ENCODE measurements at places on chromosomes 7 and 10. TPM values are rescaled to one million over a fixed set of nuclear protein-coding genes. Genes with fewer than 3 reads are reported as not detected.

DNA sequence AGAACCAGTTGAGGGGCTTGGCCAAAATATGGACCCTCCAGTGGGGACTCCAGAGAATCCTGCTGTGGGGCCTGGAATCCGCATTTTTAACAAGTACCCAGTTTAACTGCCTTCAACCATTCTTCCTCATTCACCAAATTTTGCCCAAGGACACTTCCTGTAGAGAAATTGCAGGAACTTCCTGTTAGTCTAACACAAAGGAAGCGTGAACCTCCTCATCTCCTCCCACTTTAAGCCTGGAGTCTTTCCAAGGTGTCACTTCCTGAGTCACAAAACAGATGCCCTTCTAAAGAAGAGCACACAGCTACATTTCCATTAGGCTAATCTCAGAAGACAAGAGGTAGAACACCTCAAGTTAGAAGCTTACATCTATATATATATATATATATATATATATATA is 188.4 kb downstream of the PPP1R17 start:
- DNase-seq = no peak

- no peak for DNase-seq
Observed at GRCh38 chr7:53611043-53611442, 575.6 kb downstream of the POM121L12 start.

- peak; percentile 79 for DNase-seq
Observed at GRCh38 chr7:135558337-135558767, 635 bp downstream of the NUP205 start.

- DNase-seq = peak; percentile 28
Observed at GRCh38 chr7:79063019-79063698, 390.3 kb downstream of the MAGI2 start.

DNA sequence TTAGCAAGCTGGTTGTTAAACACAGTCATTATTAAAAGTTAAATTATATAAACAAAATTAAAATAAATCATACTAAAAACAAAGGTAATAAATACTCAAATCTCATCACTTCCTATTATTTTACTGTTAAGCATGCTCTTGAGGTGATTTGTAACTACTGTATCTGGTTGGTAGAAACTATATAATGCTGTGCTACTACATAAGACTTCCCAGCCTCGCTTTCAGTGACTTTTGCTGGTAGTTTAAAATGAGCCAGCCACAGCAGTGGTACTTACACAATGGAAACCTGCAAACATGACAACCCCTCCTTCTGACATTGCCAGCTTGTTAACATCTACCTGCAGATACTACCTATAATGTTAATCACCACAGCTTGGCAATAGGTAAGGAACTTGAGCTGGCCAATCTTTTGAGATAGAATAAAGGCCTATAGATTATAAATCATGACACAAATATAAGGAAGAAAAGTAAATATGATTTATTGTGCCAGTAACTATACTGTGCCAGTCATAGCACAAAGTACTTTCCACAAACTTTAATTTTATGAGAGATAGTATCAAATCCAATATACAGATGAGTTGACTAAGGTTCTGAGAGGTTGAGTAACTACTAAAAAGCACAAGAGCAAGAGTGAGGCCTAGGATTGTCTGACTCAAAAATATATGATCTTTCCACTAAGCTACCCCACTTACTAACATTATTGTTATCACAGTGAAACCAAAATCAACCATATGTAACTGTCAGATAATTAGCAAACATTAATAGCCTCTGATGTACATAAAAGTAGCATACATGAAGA is 181.1 kb upstream of the ASAH2 start:
- DNase-seq = no peak

- no peak for DNase-seq
Observed at GRCh38 chr7:92872701-92873100, 36.3 kb upstream of the CDK6 start.

GRCh38 chr7:12221414-12221813 is 10.3 kb downstream of the TMEM106B start:
- DNase-seq = no peak

The CALY gene
- 1.0 TPM for total RNA-seq

The IDI2 gene
- total RNA-seq = not detected

The SHH gene
- total RNA-seq = not detected

The CDNF gene
- total RNA-seq = 2.2 TPM

The CFAP43 gene
- total RNA-seq = 0.24 TPM

The OGDHL gene
- 15.5 TPM for total RNA-seq

The EIF3B gene
- total RNA-seq = 355 TPM

The MASTL gene
- total RNA-seq = 40.0 TPM

Data from GM23338 (cell line).